ENCODE measurements at places on chromosomes 3 and 15.

GRCh38 chr3:179825527-179826246 lies 172.8 kb downstream of the USP13 start:
- no peak for DNase-seq

- DNase-seq, result no peak
Observed at GRCh38 chr3:114452937-114453336, 159.1 kb downstream of the TIGIT start.

DNA sequence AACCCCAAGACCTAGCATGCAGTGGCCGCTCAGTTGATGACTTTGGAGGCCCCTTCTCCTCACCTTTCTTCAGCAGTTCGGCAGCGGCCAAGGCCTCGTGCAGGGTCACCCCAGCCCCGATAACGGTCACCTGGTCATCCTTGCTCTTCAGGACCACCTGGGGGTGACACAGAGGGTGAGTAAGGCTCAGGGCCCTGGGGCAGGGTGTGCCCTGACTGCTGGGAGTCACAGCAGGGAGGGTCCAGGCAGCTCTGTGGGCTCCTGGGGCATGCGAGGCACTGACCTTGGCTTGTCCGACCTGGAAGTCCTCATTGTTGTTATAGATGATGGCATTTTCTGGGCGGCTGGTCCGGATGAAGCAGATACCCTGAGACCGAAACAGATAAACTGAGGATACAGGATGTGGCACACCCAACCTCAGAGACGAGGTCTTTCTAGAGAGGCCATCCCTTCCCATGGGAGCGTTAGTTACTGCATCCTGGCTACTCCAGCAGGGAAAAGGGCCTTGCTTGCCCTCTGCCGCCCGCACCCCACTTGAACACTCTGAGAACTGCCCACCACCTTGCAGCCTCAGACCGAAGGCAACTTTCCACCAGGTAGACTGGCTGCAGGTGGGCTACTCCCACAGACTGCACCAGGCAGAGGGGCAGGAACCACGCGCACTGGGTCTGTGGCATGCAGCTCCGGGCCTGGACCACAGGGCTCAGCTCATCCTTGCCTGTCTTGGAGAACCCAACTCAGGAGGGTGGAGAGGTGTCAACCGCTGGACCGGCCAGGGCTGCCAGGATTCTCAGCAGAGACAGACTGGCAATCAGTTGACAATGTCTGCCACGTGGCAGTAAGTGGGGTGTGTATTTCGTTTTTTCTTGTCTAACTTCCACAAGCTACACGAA lies 27.6 kb downstream of the TKT start:
- no peak for DNase-seq

DNA sequence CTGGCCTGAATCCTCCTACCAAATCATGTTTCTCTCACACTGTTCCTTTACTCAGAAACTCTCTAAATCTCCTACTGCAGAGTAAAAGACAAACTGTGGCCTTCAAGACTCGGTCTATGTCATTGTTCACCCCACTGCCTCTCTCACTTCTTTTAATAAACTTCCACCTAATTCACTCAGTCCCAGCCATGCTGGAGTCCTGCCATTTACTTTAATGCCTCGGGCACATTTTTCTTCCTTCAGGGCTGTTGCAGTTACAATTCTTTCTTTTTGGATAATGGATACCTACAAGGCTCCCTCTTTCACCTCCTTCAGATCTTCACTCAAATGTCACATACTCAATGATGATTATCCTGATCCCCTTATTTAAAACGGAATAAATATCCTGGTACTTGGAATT lies 955.6 kb downstream of the ROBO1 start:
- no peak for DNase-seq

DNA sequence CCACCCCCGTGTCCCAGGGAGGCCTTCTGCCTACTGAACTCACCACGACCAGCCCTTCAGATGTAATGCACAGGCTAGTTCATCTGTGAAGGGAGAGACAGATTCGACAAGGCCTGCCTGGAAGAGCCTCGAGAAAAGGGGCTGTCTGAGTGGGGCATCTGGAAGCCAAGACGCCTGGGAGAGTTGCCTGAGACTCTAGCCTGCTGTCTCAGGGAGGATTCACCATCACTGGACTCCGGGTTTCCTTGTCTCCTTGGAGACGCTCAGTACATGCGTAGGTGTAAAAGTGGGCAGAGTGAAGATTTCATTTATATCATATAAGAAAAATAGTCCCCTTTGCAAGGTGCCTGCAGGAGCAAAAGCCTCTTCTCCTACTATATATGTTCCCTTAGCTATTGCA lies 468.9 kb downstream of the FOXP1 start:
- no peak for DNase-seq

- DNase-seq, result no peak
Observed at GRCh38 chr3:197189623-197190022, 108.8 kb downstream of the DLG1 start.

GRCh38 chr3:98233468-98233867 lies 30.6 kb upstream of the OR5H6 start:
- no peak for DNase-seq

DNA sequence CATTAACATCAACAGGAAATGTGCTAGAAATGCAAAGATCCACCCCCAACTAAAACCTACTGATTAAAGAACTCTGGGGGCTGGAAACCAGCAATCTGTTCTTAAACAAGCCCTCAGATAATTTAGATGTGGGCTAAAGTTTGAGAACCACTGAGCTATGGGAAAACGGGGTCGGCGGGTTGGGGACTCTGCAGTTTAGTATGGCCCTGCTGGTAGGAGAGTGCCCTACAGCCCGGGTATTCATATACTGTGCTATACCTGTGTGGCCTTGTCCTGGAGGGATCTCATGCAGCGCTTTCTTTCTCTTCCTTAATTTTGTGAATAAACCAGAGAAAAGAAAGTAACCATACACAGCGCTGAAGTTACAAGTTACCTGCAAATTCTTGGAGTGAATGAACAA lies 189.7 kb upstream of the GBE1 start:
- no peak for DNase-seq

- no peak for DNase-seq
Observed at GRCh38 chr15:74134387-74135027, 4.1 kb downstream of the ISLR2 start.

DNA sequence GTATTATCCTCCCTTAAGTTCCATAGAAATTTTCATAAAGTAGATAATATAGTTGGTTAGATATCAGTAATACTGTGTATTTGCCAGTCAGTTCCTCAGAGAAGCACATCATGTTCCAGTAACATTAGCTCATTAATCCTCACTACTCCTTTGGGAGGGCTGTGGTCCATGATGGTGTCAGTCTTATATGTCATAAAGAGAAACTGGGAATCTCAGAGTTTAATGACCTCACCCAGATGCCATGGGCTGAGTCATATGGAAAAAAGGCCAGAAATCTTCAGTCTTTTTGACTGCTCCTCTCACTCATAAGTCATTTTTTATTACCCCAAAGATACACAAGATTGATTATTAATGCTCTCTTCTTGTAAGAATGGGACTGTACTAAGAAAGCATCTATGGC lies 188.6 kb downstream of the CHL1 start:
- no peak for DNase-seq

GRCh38 chr3:186783058-186783730 lies at the start of gene EIF4A2:
Gene EIF4A2 (plus strand): TSS chr3:186783577. CDS start chr3:186783611, 34 bp downstream.
- peak; percentile 64 for DNase-seq

GRCh38 chr15:29208352-29208751 lies 61.3 kb downstream of the NSMCE3 start:
- no peak for DNase-seq

GRCh38 chr15:101635944-101636727 lies 16.0 kb downstream of the TM2D3 start:
- no peak for DNase-seq

- no peak for DNase-seq
Observed at GRCh38 chr15:70098461-70099166, 897 bp upstream of the TLE3 start.

- no peak for DNase-seq
Observed at GRCh38 chr15:66025015-66025452, 155.7 kb downstream of the RAB11A start.

DNA sequence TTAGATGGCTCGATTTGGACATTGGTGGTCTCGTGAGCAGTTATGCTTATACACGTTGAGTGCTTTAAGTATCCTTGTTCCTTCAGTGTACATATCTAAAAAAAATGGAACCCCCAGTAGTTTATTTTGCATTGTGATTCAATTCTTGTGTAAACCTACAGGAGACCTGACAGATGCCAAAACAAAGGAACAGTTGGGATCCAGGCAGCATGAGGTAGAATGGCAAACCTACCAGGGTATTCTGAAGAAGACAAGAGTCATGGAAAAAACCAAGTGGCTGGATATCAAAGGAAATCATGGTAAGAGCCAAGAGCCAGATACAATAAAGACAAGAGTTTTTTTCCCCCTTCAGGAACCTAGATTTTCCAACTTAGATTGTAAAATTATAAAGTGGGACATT lies 2.0 kb downstream of the TMEM62 start:
- no peak for DNase-seq

DNA sequence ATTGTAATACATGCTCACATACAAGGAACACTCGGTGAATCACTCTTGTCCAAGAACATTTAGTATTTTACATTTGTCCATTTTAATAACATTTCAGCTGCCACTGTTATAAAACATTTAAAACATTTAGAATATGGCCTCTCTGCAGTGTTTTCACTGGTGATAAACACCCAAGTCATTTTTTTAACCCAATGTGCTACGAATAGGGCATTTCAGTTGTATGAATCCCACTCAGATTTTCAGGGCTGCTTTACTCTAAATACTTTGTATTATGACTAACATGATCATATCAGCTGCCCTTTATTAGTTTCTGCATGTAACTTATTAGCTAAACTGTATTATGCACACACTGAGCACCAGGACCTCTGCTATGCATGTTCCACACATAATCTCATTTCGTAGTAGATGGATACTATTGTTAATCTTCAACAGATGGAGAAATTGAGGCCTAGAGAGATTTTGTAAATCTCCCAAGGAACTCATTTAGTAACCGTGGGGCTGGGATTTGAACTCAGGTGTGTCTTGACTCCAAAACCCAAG lies 148.6 kb upstream of the CDIN1 start:
- no peak for DNase-seq

DNA sequence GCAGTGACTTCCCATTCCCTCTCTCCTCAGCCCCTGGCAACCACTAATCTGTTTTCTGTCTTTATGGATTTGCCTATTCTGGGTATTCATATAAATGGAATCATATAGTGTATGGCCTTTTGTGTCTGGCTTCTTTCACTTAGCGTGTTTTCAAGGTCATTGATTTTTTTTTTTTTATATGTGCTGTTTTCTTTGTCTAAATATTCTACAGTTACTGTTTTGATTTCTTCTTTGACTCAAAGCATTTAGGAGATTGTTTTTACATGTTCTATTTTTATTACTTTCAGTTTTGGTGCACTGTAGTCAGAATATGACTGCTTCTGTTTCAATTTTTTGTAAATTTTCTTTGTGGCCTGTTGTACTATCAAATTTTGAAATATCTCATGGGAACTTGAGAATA lies 71.9 kb upstream of the RNU6-1 start:
- DNase-seq, result no peak

DNA sequence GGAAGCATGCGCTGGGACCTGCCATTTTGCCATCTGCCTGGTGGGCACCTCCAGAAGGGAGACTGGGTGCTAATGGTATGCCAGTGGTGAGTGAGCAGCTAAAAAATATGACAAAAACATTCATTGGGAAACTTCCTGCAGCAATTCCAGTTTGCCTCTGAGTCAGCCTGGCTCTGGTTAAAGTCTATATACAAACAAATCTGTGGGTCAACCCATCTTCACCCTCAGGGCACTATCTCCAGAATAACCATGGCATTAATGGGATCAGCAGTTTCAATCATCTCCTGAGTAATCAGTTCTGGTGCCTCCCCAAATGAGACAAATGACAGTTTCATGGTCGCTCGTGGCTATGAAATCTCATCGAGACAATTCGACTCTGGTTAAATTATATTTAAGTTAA lies 21.5 kb downstream of the FRMD4B start:
- DNase-seq, result no peak

GRCh38 chr3:182436547-182436946 lies 356.8 kb upstream of the ATP11B start:
- no peak for DNase-seq

DNA sequence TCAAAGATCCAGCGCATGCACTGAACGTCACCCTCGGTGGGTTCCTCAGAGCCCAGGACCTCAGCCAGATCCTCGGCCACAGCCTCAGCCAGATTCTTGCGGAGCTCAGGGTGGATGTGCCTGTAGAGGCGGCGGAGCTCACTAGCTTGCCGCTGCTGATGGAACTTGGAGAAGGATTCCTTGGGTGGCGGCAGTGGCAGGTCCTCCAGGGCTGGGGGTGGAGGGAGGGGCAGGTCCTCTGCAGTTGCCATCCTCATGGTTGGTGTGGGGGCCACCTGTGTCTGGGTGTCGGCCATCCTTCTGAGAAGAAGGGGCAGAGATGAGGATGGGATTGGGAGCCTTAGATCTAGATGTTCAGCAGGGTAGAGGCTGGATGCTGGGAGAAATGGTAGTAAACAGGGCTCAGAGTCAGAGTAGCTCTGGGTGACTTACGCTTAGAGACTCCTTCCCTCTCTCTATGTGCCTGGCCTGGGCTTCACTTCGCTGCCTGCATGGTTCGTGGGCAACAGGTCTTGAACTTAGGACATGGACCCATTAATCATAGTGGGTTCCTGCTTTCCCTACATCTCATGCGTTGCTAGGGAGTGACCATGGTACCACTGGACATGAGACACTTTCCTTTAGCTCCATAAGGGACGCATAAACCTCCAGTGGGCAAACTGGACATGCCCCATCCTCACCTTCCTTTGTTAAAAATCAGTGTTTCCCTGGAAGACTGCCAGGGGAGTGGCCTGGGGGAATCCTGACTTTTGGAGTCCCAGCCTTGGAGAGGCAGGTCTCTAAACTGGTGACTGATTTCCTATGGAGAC lies 3.0 kb downstream of the XIRP1 start:
- DNase-seq, result no peak

DNA sequence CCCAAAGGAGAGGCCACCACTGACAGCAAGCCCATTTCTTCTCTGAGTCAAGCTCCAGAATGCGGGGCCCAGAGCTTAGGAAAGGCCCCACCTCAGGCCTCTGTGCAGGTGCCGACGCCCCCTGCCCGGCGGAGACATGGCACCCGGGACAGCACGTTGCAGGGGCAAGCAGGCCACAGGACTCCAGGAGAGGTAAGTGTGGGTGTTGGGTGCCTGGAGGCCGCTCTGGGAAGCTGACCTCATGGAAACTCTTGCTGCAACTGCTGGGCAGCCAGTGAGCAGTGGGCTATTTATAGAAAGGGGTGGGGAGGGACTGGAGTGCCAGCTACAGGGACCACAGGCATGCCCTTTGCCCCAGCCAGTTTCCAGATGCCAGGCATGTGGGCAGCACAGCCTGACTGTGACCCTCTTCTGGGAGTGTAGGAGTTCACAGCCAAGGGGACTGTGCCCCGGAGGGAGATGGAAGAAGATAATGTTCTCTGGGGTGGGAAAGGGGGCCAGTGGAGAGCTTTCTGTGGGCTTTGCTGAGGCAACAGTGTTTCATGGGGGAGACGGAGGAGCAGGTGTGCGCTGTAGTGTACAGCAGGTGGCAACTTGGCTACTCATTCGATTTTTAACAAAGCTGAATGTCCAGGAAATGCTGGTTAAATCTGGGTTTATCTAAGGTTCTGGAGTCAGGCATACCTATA lies 23.7 kb downstream of the ALPK3 start:
- DNase-seq, result no peak

GRCh38 chr3:67017211-67017610 lies 19.1 kb downstream of the KBTBD8 start:
- no peak for DNase-seq

Data from NCI-H1048 (cell line).